ENCODE measurements at places on chromosomes 2 and 18.

- DNase-seq = no peak
Measured at GRCh38 chr2:219521066-219521880, 7.0 kb downstream of the ASIC4 start.

- no peak for DNase-seq
Measured at GRCh38 chr2:13504808-13505207, 788.1 kb downstream of the TRIB2 start.

GRCh38 chr18:54712306-54712705 is 116.0 kb upstream of the RAB27B start:
- DNase-seq = no peak

DNA sequence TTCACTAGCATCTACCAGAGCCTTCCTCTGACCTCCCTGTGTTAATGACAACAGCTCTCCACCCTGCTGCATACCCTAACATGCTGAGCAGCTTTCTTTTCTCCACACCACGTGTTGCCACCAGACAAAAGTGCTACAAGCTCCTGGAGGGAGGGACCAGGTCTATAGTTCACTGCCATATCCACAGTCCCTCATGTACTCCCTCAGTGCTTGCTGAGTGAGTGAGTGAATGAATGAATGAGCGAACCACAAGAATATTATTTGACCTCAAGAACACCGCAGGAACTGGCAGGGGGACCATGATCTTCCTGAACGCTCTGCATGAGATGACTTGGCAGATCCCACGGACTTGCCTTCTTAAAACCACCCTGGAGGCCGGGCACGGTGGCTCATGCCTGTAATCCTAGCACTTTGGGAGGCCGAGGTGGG is 47.4 kb upstream of the CAB39 start:
- no peak for DNase-seq

GRCh38 chr2:112749755-112750559 is 14.5 kb downstream of the CKAP2L start:
- peak; percentile 83 for DNase-seq

DNA sequence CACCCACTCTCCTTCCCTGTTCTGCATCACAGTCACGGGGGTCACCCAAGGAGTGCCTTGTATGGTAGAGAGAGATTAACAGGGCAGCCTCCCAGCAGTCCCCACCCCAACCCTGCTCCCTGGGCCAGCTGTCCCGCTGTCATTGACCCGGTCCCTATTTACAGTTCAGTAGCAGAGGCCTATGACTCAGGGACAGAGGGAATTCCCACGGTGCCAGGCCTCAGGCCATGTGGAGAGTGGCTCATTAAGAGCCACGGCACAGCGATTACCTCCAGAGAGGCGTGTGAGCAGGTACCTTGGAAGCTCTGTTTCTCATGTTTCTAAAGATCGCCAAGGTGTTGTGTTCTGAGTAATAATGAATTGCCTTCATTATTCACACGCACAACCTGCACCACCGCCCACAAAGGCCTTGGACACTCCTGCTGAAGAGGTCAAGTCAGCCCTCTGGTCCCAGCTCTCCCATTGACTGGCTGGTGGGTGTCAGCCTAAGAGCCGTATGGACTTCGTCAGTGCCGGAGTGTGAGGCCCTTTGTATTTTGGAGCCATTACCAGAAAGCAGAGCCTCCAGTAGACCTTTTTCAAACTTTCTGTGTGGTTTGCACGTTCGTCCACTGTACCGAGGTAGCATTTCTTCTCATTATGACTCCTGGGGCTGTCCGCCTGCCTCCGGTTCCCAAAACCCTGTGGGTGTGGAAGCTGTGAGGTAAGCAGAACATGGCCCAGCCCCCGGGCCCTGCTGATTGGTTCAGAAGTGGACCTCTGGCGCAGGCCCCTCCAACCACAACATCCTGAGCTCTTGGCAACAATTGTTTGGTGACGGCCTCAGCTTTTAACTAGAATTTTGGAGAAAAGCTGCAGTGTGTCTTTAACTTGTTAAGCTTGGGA is 47.0 kb downstream of the SERTAD2 start:
- DNase-seq = peak; percentile 95

DNA sequence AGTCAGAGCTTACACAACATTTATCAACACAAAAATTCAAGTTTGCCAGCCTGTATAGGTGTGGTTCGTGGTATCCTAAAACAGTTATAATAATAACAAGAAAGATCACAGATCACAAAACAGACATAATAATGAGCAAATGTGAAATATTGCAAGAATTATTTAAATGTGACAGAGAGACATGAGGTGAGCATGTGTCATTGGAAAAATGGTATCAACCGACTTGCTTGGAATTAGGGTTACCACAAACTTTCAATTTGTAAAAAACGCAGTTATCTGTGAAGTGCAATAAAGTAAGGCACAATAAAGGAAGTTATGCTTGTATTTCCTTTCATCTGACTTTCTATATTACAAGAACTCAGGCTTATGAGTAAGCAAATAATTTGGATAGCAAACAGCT is 116.8 kb downstream of the IKZF2 start:
- no peak for DNase-seq

DNA sequence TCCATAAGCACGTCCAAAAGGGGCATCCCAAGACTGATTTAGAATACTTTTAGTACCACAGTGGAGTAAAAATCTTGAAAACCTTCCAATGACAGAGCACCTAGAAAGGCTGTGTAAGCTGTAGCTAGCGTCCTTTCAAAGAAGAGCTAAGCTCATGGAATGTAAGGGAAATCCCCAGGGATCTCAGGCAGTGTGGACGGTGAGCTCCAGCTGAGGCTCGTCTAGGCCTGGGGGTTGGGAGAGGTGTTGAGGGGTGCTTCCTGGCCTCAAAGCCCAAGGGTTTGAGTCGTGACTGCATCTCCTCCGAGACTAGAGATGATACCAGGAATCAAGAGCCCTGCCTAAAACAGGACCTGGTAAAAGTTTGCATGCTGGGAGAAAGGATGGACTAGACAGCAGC is 7.6 kb downstream of the CTIF start:
- DNase-seq = no peak

DNA sequence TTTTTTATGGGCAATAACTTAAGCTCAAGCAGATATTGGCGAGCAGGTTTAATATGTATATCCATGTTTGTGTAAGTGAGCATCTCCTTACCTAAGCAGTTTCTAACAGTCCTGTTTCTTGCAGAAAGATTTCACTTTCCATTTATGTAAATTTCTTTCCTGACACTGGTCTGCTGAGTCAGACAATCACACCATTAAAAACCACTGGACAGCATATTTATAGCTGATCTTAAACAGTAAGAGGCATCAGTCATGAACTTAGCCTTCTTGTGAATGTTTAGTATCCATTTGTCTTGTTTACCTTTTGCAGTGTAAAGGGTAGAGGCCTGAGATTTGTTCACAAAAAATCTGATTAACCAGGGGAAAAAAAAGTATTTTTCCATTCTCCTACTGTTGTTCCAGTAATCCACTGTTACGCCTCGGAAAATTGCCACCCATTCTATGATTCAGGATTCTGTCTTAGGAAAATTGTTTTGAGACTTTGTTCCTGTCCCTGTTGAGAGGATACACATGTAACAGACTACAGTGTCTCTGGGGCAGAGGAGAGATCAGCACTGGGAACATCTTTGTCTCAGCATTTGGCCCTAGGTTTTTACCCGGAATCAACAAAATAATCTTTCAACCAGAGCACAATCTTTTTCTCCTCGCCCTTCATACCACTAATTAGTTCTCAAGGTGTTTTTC is 521.0 kb upstream of the NRP2 start:
- no peak for DNase-seq

DNA sequence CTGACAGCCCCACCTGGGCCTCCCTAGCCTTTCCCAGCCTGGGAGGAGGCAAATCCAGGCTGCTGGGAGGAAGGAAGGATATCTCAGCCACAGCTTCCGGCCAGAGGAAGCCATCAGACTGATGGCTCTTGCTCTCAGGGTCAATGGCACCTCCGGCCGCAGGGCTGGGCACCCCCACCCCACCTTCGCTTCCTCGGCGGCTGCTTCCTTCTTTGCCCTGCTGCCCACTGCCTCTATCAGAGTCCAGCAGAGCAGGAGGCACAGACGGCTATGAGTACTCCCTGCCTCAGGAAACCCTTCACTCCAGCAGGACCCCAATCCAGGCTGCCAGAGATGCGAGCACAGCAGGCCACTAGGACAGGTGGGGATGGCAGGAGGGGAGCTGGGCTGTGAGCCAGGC is 3.3 kb downstream of the SEMA4C start:
- no peak for DNase-seq

- no peak for DNase-seq
Measured at GRCh38 chr2:137187216-137187615, 421.9 kb downstream of the THSD7B start.

DNA sequence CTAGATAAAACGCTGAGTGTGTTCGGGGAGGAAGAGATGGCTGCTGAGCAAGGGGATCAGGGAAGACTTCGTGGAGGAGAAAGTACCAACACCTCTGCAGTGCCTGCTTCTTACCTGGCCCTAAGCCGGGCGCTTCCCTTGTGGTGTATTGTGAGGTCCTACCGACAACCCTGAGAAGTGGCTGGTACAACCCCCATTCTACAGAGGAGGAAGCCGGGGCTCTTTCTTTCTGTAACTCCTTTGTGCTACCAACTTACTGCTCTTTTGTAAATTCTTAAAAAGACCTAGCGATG is 96.9 kb downstream of the ARMC9 start:
- DNase-seq = no peak

DNA sequence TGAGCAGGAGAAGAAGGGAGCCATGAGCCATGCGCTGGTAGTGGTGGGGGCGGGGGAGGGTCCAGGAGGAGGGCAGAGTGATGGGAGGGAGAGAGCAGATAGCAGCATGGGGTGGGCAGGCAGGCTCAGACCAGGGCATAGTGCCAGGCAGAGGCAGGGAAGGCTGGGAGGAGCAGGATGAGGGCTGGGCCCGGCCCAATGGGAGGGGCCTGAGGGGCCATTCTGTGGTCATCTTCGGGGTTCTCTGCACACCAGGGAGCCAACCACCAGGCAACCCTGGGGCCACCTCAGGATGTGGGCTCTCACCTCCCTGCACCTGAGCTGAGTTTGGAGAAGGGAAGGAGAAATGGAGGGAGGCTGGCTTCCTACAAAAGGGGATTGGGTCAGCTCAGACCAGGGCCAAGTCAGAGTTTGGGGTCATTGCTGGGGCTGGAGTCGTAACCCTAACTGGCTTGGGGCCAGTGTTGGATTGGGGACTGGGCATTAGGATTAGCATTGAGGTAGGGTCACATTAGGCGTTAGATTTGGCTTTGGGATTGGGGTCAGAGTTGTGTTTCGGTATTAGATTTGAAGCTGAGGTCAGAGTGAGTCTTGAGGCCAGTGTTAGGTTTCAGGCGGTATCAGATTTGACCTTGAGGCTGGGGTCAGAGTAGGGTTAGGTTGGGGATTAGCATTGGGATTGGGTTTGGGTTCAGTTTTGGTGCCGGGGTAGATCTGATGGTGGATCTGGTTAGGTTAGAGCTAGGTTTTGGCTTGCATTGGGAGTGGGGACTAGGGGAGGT is 11.2 kb downstream of the VIL1 start:
- no peak for DNase-seq

GRCh38 chr2:215753808-215754207 is 259.5 kb downstream of the MREG start:
- DNase-seq = no peak

GRCh38 chr2:186496401-186496800 is 10.3 kb downstream of the ZC3H15 start:
- no peak for DNase-seq

DNA sequence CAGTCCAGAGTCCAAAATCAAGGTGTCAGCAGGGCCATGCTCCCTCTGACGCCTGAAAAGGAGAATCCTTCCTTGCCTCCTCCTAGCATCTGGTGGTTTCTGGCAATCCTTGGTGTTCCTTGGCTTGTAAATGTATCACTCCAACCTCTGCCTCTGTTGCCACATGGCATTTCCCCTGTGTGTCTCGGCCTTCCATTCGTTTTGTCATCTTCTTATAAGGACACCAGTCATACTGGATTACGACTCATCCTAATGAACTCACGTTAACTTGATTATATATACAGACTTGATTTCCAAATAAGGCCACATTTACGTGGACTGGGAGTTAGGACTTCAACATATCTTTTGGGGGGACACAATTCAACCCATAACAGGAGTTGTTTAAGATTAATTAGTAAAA is 15.8 kb downstream of the PMAIP1 start:
- no peak for DNase-seq

DNA sequence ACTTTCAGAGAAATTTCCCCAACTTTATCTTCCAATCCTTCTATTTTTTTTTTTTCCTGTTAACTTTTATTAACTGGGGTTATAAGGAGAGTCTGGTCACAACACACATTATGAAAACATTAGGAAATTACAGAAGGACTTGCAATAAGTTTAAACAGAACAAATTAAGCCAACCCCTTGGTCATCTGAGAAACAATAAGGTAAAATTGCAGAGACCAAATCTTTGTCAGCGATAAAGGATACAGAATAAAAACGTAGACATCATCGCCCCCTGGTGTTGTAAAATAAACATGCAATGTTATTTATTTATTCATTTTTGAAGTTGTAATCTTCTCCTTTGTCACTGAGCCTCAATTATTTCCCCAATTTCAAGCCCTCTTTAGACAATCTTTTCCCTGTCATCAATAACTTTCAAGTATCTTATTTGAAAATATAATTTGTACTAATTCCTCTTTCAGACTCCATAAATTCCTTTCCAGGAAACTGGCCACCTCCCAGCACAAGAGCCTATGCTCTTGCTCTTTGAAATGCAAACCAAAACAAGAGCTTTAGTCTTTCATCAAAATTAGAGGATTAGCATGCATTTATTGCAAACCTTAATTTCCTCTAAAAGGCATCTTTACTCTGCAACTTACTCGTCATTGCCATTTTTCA is 19.5 kb downstream of the G6PC2 start:
- no peak for DNase-seq

DNA sequence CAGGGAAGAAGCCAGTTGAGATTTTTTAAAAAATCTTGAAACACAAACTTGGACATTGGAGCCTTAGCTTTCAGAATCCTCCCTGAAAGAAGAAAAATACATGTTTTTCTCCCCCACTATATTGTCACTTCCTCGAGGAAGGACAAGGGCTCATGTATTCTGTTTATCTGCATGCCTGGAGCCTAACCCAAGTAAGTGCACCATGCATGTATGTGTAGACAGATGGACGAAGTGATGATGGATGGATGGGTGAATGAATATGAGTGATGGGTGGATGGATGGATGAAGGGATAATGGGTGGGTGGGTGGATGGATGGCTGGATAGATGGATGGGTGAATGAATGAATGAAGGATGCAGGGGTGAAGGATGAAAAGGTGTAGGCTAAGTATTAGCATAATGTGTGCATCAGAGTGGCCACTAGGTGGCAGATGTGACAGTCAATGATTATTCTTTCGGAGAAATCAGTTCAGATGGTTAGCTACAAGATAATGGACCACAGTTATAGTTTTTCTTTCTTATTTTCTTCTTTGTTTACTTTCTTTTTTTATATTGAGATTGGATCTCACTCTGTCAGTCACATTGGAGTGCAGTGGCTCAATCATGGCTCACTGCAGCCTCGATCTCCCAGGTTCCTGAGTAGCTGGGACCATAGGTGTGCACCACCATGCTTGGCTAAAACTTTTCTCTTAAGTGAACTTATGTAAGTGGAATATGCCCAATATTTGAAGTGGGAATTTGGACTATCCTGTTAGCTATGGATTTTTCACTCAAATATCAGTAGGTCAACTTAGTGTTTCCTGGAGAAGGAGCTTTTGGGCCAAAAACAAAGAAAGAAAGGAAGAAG is 18.5 kb upstream of the CCDC93 start:
- DNase-seq = peak; percentile 27
